ENCODE measurements at places on chromosomes 1 and 21.

DNA sequence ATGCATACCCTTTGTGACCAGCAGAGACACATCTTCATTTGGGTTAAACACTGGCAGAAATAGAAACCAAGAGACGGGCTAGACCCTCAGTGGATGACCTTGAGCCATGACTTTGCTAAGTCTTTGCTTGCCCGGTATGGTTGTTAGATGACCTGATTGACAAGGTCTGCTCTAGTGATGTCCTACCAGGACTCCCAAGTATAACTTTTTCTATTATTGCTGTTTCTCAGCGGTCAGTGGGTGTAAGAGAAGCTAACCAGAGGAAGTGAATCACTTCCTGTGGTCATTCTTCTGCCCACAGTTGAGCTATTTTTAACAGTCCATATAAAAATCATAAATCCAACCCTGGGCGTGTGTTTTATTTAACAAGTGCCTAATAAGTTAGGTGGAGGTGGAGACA is 126.2 kb upstream of the ETS2 start:
- no peaks in the 10 kb centered on the region for H3K27me3 ChIP-seq
- no peak for DNase-seq
- H3K27ac ChIP-seq = no peak overlapping the region
- no peaks in the 10 kb centered on the region for H3K36me3 ChIP-seq
- no peaks in the 10 kb centered on the region for H3K4me1 ChIP-seq
- no peak overlapping the region for H3K4me3 ChIP-seq

DNA sequence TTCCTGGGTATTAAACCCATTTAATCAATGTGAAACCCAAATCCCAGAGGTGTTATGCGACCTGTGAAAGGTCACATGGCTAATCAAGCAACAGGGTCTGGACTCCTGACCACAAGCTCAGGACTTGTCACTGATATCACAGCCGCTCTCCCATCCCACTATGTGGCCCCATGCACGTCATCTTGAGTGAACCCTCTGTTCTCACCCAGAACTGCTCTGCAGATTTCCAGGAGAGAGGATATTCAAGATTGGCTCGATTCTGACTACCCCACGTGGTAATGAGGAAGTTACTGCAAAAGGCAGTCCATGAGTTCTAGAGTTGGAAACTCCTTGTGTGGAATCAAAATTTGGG is 173.5 kb upstream of the ETV3 start:
- H3K36me3 ChIP-seq = no peaks in the 10 kb centered on the region
- no peak overlapping the region for H3K4me3 ChIP-seq
- DNase-seq = no peak
- H3K27me3 ChIP-seq = no peaks in the 10 kb centered on the region
- peaks cover 20% of the 10 kb centered on the region for H3K4me1 ChIP-seq

DNA sequence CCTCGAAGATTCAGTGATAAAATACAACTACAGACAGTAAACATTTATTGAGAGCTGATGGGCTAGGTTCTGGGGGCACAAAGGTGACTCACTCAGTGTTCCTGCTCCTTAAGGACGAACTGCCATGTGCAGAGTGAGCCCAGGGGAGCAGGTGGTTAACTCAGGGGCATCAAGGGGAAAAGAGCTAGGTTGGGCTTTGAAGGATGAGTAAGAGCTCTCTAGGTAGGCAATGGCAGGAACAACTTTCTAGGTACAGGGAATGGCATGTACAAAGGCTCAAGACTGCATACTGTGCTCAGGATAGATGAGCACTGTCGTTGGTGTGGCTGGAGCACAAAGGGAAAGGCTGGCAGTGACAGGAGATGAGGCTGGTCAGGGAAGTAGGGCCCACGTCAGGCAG is 16.6 kb upstream of the EPB41 start:
- peaks cover 2% of the 10 kb centered on the region for H3K36me3 ChIP-seq
- no peak overlapping the region for H3K27ac ChIP-seq
- H3K4me1 ChIP-seq = no peaks in the 10 kb centered on the region
- no peaks in the 10 kb centered on the region for H3K27me3 ChIP-seq

DNA sequence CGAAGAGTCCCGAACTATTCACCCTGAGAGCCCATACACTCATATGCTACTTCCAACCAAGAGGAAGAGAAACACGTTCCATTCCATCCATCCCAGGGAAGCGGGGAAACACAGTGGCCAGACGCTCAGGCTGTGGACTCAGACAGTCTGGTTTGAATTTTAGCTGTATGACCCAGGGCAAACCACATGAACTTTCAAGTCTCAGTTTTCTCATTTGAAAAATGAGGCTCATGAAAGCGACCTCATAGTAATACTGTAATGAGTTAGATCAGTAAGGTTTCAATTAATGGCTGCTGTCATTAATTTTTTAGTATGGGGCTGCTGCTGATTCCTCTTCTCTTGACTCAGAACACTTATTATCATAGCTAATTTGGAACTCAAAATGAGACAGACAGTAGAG is 1.5 kb downstream of the FCRL4 start:
- H3K36me3 ChIP-seq = no peaks in the 10 kb centered on the region
- DNase-seq = no peak
- peaks cover 4% of the 10 kb centered on the region for H3K27me3 ChIP-seq
- H3K4me1 ChIP-seq = no peaks in the 10 kb centered on the region
